ENCODE measurements at places on chromosomes 13 and 19.

- no peak for DNase-seq
Observed at GRCh38 chr19:8335343-8336071, 7.6 kb downstream of the KANK3 start.

- DNase-seq, result no peak
Observed at GRCh38 chr13:114097212-114097892, 35.1 kb downstream of the RASA3 start.

DNA sequence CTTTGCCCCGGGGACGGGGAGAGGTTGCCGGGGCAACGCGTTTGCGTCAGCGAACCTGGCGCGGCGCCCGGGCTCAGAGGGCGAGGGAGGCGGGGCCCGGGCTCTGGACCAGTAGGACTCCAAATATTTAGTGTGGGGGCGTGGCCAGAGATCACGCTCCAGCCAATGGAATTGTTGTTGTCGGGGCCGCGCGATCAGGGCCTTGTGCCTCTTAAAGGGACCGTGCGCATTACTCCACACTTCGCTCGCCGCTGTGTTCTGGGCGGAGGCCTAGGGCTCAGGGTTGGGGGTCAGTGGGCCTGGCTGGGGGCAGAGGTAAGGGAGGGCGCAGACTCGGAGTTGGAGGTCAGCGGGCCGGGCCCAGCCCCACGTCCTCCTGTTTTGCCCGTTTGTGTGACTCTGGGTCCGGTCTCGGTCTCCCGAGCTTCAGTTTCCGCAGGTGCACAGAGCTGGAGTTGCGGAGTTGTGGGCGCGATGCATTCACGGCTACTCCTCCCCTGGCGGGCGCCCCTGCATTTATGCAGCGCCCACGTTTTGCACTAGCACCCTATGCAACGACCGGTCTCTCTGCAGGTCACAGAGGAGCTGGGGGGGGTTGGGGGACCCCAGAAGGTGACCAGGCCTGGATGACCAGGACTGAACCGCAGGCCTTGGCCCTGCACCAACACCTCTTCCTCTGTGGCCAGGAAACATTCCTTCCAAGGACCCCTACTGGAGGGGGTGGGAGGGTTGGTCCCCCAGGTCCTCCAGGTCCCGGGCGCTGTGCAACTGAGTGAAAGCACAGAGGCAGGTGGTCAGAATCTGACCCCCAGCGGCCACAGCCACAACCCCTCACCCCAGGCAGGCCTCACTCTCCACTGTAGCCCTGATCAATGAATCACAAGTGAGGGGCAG, 10.7 kb upstream of the MKNK2 start:
- DNase-seq, result peak; percentile 100

DNA sequence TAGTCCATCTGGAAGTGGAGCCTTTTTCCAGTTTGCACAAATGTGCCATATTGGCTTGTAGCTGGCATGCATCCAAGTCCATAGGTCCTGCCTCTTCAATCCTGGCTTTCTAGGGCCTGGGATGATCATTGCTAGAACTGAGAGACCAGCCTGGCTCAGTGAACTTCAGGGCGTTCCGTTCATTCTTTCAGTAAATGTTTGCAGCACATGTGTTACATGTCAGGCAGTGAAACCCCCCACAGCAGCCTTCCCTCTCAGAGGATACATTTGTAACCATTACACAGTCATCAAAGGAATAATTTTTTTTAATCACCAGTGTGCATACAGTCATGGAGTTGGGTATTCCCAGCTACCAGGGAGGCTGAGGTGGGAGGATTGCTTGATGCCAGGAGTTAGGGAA, 9.7 kb downstream of the FUT2 start:
- no peak for DNase-seq

GRCh38 chr13:104011505-104012241, 945.5 kb upstream of the SLC10A2 start:
- DNase-seq, result no peak

GRCh38 chr19:34269968-34270621, 15.7 kb downstream of the GARRE1 start:
- DNase-seq, result no peak

GRCh38 chr19:28927456-28927855, 285.5 kb downstream of the UQCRFS1 start:
- no peak for DNase-seq

- DNase-seq, result no peak
Observed at GRCh38 chr19:36059180-36059910, 4.6 kb downstream of the WDR62 start.
